ENCODE measurements at places on chromosomes 11 and 22. TPM values are rescaled to one million over a fixed set of nuclear protein-coding genes. Genes with fewer than 3 reads are reported as not detected.

The PRR5 gene
- 2.9 TPM for total RNA-seq

The RAB3IL1 gene
- total RNA-seq, result 9.5 TPM

DNA sequence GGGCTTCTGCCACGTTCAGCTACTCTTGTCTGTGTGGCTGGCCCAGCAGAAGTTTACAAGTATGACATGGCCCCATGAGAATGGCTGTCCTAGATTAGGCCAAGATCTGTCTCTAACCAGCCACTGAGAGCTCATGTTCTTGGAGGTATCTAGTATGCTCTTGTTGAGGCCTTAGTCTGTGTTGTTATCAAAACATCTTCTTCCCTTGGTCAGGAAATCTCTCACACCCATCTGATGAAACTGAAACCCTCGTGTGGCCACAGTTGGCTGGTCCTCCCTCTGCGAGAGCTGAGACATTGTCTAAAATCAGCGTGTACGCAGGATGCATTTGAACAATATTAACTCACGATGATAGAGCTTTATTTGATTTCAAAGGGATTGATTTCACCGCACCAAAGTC lies 109.0 kb upstream of the NNMT start:
- DNase-seq, result no peak

GRCh38 chr11:11016068-11016467 lies 158.2 kb upstream of the ZBED5 start:
- no peak for DNase-seq

DNA sequence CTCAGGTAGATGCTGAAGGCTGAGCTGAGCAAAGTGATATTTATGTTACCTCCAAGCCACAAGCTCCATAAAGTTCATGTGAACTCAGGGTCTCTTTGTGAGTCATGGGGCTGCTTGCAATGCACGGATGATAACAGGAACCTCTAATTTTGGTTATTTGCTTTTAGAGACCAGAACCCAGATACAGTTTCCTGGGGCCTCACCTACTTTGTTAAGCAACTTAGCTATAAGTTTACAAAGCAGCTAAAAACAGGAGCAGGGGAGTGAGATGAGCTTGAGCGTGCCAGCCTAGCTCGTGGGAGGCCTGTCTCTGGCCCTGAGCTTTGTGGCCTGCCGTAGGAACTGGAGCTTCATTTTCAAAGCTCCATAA lies 29.2 kb downstream of the SREBF2 start:
- no peak for DNase-seq

DNA sequence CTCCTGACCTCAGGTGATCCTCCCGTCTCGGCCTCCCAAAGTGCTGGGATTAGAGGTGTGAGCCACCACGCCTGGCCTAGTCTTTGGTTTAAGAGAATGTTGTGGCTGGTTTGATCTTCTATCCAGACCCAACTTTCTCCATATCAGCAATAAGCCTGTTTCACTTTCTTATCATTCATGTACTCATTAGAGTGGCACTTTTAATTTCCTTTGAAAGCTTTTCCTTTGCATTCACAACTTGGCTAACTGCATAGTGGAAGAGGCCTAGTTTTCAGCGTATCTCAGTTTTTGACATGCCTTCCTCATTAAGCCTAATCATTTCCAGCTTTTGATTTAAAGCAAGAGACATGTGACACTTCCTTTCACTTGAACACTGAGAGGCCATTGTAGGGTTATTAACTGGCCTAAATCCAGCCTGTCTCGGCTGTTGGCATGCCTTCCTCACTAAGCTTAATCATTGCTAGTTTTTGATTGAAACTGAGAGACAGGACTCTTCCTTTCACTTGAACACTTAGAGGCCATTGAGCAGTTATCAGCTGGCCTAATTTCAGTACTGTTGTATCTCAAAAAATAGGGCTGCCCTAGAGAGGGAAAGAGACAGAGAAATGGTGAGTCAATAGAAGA lies 13.1 kb upstream of the RPL3 start:
- DNase-seq, result no peak

DNA sequence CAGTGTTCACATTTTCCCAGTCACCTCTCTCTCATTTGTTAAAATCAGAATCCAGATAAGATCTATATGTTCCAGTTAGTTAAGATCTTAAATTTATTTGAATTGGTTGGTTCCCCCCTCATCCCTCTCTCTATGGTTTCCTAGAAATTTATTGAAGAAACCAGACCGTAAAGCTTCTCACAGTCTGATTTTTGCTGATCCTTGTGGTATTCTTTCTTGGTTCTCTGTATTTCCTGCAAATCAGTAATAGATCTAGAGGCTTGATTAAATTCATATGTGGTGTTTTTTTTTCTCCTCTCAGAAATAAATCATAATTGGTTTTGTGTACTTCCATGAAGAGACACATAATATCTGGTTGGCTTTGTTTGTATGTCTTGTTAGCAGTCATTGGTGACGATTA lies 147.5 kb downstream of the TMEM135 start:
- no peak for DNase-seq

The EFCAB6 gene
- total RNA-seq, result 1.8 TPM

DNA sequence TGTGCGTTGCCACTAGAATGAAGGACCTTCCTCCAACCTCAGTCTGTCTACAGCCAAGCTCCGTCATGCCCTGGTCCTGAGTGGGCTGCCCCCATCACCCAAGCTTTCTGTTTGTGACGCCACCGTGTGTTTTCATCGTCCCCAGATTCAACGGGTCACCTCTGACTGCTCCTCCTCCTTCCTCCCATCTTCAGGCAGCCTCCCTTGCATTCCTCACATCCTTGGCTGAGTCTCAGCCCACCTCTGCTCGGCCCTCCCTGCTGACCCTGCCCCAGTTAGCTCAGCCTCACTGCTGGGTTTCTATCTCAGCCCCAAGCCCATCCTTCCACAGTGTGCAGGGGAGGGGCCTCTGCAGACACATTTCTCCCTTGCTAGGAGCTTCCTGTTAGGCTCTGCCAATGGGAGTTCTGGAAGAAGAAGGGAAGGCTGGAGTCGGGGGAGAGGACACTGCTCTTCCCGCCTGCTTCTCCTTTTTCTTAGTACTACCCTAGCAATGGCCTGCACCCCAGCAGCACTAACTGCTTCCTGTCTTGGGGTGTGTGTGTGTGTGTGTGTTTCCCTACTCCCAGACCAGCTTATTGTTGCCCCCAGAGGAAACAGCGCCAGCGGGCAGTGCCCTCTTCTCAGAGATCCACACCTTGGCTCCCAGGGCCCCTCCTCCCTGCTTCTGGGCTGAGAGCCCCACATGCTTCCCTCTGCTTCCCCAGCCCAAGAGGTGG lies 5.2 kb downstream of the IFT27 start:
- DNase-seq, result no peak

The SHANK3 gene
- 23.1 TPM for total RNA-seq

DNA sequence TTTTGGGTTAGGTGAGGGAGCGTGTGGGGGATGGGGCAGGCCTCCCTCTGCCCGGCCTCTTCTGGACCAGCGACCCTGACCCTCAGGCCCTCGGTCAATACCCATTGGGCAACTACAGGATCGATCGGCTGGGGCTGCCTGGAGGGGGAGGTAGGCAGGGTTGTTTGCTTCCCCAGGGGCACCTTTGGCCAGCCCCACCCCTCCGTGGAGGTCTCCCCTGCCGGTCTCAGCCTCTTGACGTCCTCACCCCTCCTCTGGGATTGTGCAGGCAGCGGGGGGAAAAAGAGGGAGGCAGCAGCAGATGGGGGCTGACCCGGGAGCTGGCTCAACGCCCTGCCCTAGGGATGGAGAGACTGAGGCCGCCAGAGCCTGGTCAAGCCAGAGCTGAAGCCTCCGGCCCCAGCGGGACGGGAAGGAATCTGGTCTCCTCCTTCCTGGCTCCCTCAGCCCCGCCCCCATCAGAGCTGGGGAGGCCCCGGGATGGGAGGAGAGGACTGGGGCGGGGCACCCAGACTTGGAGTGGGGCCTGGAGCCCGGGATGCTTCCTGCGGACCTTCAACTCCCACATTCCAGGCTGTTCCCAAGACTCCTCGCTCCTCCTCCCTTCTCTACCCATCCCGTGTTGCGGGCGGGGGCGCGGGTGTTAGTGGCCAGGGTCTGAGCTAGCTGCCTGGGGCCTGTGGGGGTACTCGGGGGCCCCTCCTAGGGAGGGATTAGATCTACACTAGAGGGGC lies 14.4 kb upstream of the CDC42EP1 start:
- peak; percentile 94 for DNase-seq

GRCh38 chr11:20162824-20163782 lies 2.8 kb upstream of the DBX1 start:
- DNase-seq, result no peak

The TMA7B gene
- not detected for total RNA-seq

DNA sequence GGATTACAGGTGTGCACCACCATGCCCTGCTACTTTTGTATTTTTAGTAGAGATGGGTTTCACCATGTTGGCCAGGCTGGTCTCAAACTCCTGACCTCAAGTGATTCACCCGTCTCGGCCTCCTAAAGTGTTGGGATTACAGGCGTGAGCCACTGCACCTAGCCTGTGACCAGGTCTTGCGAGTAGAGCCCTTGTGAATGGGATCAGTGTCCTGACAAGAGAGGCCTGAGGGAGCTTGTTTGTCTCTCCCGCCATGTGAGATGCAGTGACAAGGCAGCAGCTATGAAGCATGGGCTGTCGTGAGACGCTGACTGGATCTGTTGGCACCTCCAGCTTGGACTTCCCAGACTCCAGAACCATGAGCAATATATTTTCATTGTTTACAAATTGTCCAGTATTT lies 69.3 kb downstream of the LRRC32 start:
- DNase-seq, result no peak

DNA sequence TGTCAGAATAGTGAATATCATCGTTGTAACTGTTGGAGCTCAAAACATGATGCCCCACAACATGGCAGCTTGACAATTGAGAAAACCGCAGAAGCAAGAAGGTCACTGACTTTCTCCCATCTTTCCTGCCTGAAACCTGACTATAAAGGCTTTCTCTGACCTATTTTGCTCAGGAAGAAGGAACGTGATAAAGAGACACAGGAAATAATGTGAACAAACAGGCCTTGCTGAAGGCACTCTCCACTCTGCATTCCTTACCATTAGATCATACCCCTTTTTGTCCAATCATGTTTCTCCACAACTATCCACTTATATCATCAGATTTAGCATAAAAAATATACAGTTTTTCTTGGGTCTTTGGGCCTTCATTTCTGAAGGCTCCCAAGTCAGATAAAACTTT lies 916.8 kb downstream of the METTL15 start:
- DNase-seq, result no peak

GRCh38 chr11:18776324-18776723 lies 15.3 kb downstream of the PTPN5 start:
- no peak for DNase-seq

- DNase-seq, result no peak
Observed at GRCh38 chr11:132037467-132037862, 667.0 kb downstream of the NTM start.

The C11orf16 gene
- not detected for total RNA-seq

GRCh38 chr11:108345767-108346166 lies 121.6 kb downstream of the C11orf65 start:
- DNase-seq, result no peak

DNA sequence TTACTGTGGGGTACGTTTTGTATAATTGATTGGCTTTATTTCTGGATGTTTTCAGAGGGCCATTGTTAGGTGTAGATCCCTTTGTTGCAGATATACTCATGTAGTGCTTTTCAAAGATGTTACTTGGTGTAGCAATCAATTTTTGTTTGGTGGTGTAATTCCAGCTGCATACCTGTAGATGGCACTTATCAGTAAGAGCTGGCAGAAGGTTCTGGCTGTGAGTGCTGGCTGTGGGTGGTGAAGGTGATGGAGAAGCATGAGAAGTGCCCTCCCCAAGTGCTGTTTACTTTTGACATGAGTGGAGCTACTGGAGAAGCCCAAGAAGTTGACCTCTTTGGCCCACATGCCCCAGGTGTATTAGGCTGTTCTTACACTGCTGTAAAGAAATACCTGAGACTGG lies 1074.9 kb downstream of the FAM181B start:
- DNase-seq, result no peak

The GDPD4 gene
- not detected for total RNA-seq

DNA sequence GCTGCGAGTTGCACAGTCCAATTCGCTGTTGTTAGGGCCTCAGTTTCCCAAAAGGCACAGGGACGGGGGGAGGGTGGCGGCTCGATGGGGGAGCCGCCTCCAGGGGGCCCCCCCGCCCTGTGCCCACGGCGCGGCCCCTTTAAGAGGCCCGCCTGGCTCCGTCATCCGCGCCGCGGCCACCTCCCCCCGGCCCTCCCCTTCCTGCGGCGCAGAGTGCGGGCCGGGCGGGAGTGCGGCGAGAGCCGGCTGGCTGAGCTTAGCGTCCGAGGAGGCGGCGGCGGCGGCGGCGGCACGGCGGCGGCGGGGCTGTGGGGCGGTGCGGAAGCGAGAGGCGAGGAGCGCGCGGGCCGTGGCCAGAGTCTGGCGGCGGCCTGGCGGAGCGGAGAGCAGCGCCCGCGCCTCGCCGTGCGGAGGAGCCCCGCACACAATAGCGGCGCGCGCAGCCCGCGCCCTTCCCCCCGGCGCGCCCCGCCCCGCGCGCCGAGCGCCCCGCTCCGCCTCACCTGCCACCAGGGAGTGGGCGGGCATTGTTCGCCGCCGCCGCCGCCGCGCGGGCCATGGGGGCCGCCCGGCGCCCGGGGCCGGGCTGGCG lies at the start of gene BCR:
TSS of gene BCR (plus strand) at position 209 of the 592 bp plus-strand sequence. CDS start 452 bp downstream, outside the sequence.
- peak; percentile 83 for DNase-seq

DNA sequence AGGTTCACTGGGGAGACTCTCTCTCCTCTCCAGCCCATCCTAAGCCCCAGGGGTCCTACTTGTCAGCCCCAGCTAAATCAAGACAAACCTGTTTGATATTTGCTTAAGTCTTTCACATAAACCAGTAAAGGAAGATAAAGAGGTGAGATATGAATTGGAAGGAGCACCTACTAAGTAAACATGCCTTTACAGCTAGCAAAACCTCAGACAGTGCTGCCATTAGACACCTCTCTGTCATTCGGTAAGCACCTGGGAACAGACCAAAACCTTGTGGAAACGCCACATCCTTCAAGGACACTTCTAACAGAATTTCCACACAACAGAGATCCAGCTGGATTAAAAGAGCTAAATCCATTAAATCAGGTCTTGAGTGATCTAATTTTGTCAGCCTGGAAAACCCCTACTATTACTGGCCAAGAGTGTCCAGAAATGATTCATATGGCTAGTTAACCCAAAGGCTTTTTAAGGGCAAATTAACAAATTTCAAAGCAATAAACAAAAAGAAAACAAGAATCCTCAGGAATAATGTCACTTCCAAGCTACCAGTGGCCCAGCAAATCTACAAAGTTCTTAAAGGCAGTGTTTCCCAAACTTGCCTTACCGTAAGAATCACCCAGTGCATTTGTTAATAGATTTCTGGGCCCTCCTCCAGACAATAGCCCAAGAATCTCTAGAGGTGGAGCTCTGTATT lies 2.4 kb downstream of the VPS37C start:
- no peak for DNase-seq

DNA sequence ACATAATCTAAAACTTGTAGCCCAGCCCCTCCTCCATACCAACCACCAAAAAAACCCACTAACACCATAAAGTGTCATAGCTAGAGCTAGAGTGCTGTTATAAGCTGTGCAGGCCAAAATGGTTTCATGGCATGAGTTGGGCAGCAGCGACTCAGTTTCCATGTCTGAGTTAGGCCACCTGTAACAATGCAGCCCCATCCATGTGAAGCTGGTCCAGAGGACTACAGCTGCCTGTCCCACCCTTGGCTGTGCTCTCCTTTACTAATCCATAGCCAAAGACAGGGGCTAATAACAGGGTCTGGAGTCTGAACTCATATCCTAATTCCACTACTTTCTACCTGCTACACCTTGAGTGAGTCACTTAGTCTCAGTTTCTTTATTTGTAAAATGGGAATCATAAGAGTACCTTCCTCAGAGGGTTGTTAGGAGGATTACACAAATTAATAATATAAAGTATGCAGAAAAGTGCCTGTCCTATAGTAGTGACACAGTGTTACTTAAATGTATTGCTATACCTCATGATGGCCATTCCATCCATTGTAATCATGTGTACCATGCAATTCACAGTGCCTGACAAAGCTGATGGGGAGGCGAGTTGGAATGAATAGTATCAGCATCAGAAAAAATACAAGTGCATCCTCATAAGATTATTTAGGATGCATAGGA lies 20.6 kb downstream of the KCNQ1OT1 start:
- no peak for DNase-seq

All from left ventricle myocardium inferior (tissue), 1 donor.